ENCODE measurements at places on chromosomes 3 and 15.

GRCh38 chr3:16033889-16034687 lies 140.4 kb upstream of the GALNT15 start:
- no peak for DNase-seq

- DNase-seq, result no peak
Measured at GRCh38 chr3:149373235-149374125, 4.0 kb downstream of the TM4SF1 start.

DNA sequence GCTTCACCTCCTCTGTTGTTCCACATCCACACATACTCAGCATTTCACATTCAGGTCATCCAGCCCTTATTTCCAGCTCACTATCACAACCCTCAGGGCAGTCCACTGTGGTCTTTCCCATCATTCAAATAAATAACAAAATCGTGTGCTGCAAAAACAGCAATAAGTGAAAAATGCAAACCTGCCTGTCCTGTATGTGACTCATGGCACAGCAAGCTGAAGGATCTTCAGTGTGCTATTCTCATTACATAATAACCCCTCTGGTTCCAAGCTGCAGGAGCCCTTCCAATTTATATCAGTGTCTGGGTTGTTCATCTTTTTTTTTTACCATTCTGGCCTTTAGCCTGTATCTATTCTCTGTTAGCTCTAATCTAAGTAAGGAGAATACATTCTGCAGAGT lies 185.3 kb upstream of the UBE2E2 start:
- DNase-seq, result no peak

- no peak for DNase-seq
Measured at GRCh38 chr3:70833239-70833960, 521.0 kb upstream of the MDFIC2 start.

DNA sequence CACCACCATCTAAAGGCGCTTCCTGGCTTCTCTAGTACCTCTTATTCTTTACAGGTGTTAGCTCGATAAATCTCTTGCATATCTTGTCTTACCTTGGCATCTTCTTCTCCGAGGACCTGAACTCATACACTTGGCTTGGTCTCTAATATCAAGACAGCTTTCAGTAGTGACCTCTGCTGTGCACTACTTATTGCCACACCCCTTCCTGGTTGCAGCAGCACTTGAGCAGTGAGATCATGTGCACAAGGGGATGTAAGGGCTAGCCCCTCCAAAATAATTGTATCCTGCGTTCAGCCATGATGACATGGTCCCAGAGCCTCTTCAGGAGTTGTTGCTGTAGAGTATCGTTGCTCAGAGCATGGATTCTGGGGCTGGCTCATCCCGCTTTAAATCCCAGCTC lies 1.3 kb upstream of the PLA1A start:
- DNase-seq, result no peak

- DNase-seq, result no peak
Measured at GRCh38 chr3:50675179-50676030, 678 bp downstream of the DOCK3 start.

DNA sequence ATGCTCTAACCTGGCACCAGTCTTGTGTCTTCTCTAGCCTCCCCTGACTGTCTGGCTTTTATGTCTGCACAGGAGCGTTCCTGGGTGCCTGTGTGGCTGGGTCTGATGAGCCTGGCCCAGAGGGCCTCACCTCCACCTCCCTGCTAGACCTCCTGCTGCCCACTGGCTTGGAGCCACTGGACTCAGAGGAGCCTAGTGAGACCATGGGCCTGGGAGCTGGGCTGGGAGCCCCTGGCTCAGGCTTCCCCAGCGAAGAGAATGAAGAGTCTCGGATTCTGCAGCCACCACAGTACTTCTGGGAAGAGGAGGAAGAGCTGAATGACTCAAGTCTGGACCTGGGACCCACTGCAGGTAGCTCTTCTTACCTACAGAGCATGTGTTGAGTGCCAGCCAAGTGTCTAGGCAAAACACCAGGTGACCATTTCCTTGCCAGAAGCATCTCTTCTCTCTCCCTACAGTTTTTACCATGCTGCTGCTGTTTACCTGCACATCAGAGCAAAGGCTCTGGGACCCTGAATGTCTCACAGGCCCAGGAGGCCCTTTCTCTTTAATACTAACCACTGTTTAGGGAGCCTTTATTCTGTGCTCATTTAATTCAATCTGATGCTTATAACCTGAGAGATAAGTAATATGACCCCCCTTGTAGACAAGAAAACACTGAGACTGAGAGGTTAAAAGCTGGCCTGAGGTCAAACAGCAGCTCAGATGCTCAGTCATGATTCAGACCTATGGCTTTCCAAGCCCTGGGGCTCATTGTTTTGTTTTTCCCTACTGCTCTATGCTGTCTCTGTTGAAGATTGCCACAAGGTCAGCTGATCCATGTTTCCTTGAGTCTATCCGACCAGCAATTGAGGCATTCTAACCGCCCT lies 10.4 kb downstream of the PODXL2 start:
- no peak for DNase-seq

DNA sequence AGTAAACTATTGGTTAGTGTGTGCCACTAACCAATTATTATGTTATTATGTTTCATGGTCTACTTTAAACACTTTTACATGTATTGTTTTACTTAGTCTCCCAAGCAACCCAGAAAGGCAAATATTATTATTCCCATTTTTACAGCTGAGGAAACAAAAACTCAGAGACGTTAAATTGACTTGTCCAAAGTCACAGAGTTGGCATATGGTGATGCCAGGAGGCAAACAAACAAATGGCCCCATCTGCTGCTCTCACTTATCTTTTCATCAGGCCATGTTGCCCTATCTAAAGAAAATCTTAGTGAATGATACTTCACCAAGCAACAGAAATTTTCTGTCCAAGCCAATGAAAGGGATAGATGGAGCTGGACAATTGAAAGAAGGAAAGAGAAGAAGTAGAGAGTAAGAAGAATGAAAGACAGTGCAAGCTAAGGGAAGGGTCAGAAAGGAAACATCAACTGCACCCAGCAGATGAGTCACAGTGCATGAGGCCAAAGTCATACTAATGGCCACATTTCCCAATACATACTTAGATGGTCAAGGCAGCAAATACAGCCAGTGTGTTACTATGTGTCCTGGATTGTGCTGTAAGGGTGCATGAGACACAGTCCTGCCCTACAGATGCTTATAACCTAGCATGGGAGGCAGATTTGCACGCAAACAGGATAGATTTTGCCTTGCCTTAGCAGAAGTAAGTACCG lies 266.9 kb downstream of the KCNMB2 start:
- DNase-seq, result peak; percentile 85

GRCh38 chr3:186955898-186956696 lies 25.8 kb downstream of the ST6GAL1 start:
- no peak for DNase-seq

GRCh38 chr15:65968511-65968910 lies 99.2 kb downstream of the RAB11A start:
- no peak for DNase-seq

DNA sequence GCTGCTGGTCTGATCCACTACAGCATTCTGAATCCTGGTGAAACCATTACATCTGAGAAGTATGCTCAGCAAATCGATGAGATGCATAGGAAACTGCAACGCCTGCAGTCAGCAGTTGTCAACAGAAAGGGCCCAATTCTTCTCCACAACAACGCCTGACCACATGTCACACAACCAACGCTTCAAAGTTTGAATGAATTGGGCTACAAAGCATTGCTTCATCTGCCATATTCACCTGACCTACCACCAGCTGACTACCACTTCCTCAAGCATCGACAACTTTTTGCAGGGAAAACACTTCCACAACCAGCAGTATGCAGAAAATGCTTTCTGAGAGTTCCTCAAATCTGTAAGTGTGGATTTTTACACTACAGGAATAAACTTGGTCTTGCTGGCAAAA lies 54.7 kb upstream of the C2CD4B start:
- DNase-seq, result no peak

DNA sequence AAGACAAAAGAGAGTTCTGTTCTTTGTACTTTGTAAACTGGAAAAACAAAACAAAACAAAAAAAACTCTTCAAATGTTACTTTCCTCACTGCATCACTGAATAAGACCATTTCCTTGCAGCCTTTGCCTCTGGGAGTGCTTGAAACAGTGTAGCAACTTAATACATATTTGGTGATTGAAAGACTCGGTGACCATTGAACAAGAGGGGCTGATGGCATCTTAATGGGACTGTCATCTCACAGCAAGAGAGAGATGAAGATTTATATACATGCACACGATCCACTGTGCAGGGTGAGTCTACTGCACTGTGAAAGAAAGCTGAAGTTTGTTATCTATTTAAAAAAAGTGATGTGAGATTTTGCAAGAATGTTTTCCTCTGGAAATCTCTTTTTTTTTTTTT lies 111.9 kb upstream of the KLHL25 start:
- DNase-seq, result no peak

GRCh38 chr15:39429898-39430357 lies 151.0 kb upstream of the THBS1 start:
- no peak for DNase-seq

DNA sequence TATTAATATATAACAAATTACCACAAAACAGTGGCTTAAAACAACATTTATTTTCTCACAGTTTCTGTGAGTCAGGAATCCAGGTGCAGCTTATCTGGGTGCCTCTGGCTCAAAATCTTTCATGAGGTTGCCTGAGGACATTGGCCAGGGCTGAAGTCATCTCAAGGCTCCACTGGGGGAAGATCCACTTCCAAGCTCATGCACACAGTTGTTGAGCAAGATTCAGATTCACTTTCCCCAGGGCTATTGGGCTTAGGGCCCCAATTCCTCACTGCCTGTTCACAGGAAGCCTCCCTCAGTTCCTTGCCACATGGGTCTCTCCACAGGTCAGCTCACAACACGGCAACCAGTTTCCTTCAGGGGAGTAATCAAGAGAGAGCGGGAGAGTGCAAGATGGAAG lies 35.0 kb downstream of the RFTN1 start:
- DNase-seq, result no peak

DNA sequence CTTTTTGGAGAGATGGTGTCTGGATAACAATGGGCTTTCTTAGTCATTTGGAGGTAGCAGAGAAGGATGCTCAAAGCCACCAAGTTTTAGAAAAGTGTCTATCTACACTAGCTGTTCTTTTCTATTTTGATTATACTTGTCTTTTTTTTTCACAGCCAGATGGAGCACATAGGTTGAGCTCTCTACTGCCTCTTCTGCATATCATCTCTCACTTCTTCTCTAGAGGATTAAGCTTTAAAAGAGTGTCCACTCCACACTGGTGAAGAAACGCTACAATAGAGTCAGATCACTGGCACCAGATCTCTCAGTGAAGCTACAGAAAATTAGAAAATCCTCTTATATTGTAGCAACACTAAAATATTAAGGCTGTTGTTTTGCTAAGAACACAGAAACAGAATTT lies 145.3 kb upstream of the MBNL1 start:
- DNase-seq, result no peak

- DNase-seq, result no peak
Measured at GRCh38 chr3:98612587-98612986, 19.2 kb upstream of the CPOX start.

- no peak for DNase-seq
Measured at GRCh38 chr3:194518652-194519051, 31.9 kb upstream of the ATP13A3 start.

DNA sequence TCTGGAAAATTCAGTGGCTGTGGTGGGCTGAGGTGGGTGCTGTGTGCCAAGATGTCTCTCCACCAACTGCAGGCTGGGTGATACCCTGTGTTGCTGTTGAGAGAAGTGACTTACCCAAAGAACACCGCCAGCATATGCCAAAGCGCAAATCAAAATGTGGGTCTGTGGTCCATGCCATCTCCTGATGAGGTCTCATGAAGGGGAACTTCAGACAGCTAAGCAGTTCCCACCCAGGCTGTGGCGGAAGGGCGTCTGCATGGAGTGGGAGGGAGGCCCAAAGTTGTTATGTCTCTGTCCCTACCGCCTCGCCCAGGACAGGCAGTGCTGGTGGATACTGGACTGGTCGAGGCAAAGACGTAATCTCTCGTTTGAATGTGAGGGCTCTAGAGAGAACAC lies 70.9 kb upstream of the PLXNA1 start:
- no peak for DNase-seq

GRCh38 chr15:43541785-43542184 lies 24.4 kb downstream of the MAP1A start:
- DNase-seq, result no peak

DNA sequence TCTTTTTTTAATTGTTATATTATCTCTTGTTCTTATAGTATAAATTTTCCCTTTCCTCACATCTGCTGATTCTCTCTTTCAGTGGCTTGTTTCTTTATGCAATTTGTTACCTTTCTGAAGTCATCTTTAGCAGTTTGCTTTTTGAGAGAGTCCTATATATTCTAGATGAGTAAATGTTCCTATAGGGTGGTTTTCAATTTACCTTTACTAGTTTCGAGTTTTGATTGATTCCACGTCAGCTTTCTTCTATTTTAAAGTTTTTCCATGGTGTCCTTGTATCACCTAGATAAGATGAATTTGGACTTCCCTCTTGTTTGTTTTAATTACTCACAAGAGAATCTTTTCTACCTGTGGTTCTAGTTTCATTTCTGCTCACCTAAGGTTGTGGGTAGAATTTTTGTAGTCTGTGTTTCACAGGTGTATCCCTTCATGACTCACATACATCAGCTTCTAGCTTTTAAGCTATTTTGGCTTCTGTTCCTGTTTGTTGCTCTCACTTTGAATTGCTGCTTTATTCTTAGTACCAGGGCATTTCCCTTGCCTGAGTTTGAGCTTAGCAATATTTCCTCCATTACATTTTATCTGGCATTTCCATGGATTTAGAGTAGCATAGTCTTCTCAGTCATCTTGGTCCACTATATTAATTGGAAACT lies 6.4 kb downstream of the TEX9 start:
- no peak for DNase-seq

DNA sequence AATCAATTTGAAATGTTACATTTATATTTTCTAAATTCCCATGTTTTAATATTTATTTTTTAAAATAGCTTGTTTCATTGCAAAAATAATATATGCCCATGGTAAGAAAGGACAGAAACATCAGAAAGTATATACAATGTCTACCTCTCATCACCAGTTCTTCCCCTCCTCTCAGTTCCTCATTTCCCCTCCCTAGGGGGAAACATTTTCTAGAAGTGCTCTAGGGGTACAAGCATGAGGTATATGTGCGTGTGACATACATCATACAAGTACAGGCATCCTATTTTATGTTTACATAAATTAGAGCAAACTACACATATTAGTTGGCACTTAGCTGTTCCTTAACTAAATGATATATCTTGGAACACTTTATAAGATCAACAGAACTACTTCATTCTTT lies 189.3 kb upstream of the VEPH1 start:
- DNase-seq, result no peak

GRCh38 chr3:102536456-102536855 lies 101.6 kb downstream of the ZPLD1 start:
- peak; percentile 44 for DNase-seq

DNA sequence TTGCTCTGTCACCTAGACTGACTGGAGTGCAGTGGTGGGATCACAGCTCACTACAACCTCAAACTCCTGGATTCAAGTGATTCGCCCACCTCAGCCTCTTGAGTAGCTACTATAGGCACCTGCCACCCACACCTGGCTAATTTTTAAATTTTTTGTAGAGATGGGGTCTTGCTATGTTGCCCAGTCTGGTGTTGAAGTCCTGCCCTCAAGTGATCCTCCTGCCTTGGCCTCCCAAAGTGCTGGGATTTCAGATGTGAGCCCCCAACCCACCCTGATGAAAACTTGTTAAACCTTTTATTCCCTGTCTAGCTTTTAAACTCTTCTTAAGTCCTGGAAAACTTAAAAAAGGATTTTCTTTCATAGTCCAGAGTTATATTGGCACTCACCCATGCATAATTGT lies 2.6 kb downstream of the ECT2 start:
- no peak for DNase-seq

- no peak for DNase-seq
Measured at GRCh38 chr15:74306781-74307217, 60.6 kb downstream of the CYP11A1 start.

GRCh38 chr3:83216919-83217594 lies 1455.6 kb upstream of the GBE1 start:
- no peak for DNase-seq

All from NCI-H1105 (cell line).